Ovary (tissue), 10 donors: ENCODE measurements at places on chromosomes 3 and 15. TPM values are rescaled to one million over a fixed set of nuclear protein-coding genes. Genes with fewer than 3 reads are reported as not detected.

DNA sequence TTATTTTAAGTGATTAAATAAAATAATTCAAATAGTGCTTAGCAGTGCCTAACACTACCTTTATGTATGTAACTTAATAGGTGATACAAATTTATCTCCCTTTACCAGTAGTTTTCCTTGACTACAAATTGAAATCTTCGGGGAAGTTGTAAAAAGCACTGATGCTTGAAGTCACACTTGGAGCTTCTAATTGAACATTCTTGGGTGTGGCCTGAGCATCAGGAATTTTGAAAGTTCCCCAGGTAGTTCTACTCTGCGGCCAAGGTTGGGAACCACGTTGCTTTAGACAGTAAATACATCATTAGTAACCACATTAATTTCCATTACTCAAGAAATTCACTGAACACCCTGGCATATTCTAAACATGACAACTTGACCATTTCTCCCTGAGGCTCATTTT, 351.4 kb downstream of the CNTN6 start:
- no peaks in the 10 kb centered on the region for H3K36me3 ChIP-seq
- H3K4me1 ChIP-seq = no peaks in the 10 kb centered on the region
- no peak for DNase-seq
- H3K27ac ChIP-seq = no peak overlapping the region

Gene ITGB5
- total RNA-seq = 47.6 TPM

- H3K4me1 ChIP-seq = peaks cover 5% of the 10 kb centered on the region
- no peaks in the 10 kb centered on the region for H3K36me3 ChIP-seq
- H3K27ac ChIP-seq = no peak overlapping the region
- H3K4me3 ChIP-seq = no peak overlapping the region
- DNase-seq = no peak
- H3K27me3 ChIP-seq = no peaks in the 10 kb centered on the region
Observed at GRCh38 chr15:52731732-52732470, 52.7 kb upstream of the ATOSA start.

DNA sequence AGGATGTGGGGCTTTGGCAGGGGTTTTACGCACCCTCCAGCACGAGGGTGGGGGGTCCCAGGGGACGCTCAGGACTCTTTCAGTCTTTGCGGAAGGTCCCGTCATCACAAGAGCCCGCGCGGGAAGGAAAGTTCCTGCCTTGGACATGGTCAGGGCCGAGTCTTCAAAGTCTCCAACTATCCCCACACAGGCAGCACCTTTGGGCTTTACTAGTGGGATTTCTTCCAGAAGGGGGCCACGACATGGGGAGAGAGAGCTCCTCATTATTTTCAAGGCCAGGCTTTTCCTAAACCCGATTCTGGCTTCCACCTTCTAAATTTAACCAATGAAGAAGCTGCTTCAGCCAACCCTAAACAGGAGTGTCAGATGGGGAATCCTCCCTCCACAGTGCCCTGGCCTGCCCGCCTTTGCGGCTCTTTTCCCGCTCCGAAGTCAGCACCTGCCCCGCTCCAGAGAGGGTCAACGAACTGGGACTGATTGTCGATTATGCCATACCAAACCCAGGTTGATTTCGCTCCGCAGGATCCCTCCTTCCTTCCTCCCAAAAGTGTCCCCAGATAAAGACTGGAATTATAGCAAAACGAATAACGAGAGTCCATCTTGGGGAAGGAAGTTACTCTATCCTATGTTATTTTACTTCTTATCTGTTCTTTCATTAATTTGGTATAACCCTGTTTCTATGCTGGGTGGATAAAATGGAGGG, 11.0 kb downstream of the SHOX2 start:
- H3K4me3 ChIP-seq = no peak overlapping the region
- DNase-seq = no peak
- no peaks in the 10 kb centered on the region for H3K36me3 ChIP-seq

GRCh38 chr3:147864754-147865354, 455.7 kb downstream of the ZIC1 start:
- H3K27me3 ChIP-seq = no peaks in the 10 kb centered on the region
- H3K4me1 ChIP-seq = no peaks in the 10 kb centered on the region
- no peak overlapping the region for H3K4me3 ChIP-seq
- no peak for DNase-seq

Gene DGKG
- total RNA-seq = 4.3 TPM

DNA sequence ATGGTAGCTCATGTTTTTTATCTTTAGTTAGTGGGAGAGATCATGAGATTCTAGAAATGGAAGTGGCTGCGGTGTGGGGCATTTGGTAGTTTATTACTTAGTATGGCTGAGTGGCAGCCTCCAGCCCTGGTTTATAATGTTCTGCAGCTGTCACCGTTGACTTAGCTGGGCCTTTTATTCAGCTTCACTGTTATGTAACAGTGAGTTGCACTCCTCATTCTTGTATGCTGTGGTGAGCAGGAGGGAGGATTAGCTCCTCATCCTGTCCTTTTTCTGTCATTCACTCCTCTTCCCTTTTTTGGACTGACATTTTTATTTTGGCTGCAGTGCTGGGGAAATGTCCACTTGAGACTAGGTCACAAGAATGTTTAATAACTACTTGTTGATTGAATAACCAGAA, 29.5 kb downstream of the RAD54L2 start:
- H3K4me1 ChIP-seq = no peaks in the 10 kb centered on the region
- H3K36me3 ChIP-seq = no peaks in the 10 kb centered on the region
- no peak overlapping the region for H3K4me3 ChIP-seq
- no peak overlapping the region for H3K27ac ChIP-seq

- H3K36me3 ChIP-seq = no peaks in the 10 kb centered on the region
- no peak overlapping the region for H3K27ac ChIP-seq
- no peak overlapping the region for H3K4me3 ChIP-seq
Observed at GRCh38 chr3:143218166-143218835, 98.7 kb downstream of the CHST2 start.

DNA sequence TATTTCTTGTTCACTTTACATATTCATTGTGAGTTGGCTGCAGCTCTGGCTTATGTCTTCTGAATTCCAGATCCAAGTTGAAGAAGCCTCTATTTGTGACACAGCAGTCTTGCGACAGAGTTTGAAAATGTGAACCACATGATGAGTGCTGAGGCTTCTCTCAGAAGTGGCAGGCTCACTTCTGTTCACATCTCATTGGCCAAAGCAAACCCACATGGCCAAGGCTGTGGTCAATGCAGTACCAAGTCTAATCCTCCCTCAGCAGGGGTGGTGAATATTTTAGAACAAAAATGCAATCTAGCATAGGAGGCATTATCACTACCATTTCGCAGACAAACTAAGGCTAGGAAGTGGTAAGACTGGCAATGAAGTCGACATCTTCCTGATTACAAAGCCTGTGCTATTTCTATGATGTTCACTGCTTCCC, 45.2 kb downstream of the CDCP1 start:
- H3K36me3 ChIP-seq = no peaks in the 10 kb centered on the region
- H3K27me3 ChIP-seq = no peaks in the 10 kb centered on the region
- H3K27ac ChIP-seq = no peak overlapping the region
- H3K4me3 ChIP-seq = no peak overlapping the region

Gene CLDN18
- total RNA-seq = 0.31 TPM

DNA sequence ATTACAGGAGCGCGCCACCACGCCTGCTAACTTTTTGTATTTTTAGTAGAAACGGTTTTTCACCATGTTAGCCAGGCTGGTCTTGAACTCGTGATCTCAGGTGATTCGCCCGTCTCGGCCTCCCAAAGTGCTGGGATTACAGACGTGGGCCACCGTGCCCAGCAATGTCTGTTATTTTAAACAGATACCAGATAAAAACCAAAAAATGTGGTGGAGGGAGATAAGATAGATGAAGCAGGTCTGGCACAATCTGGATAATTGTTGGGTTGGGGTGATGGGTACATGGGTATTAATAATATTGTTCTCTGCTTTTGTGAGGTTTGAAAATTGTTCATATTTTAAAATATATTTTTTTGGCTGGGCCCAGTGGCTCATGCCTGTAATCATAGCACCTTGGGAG, 4.7 kb downstream of the RNF111 start:
- no peak overlapping the region for H3K27ac ChIP-seq
- no peak for DNase-seq
- no peaks in the 10 kb centered on the region for H3K27me3 ChIP-seq

GRCh38 chr3:157956850-157957249, 149.4 kb downstream of the SHOX2 start:
- H3K4me3 ChIP-seq = no peak overlapping the region
- no peaks in the 10 kb centered on the region for H3K27me3 ChIP-seq
- H3K4me1 ChIP-seq = no peaks in the 10 kb centered on the region
- no peak for DNase-seq

- H3K36me3 ChIP-seq = no peaks in the 10 kb centered on the region
- no peak for DNase-seq
- no peak overlapping the region for H3K27ac ChIP-seq
- no peaks in the 10 kb centered on the region for H3K4me1 ChIP-seq
Observed at GRCh38 chr3:144178607-144179006, 207.0 kb downstream of the DIPK2A start.

Gene MYRIP
- total RNA-seq = 8.4 TPM

Gene KCNAB1
- total RNA-seq = 2.4 TPM

- DNase-seq = no peak
- H3K27ac ChIP-seq = no peak overlapping the region
- H3K36me3 ChIP-seq = no peaks in the 10 kb centered on the region
- H3K27me3 ChIP-seq = no peaks in the 10 kb centered on the region
- H3K4me3 ChIP-seq = no peak overlapping the region
- H3K4me1 ChIP-seq = peaks cover 5% of the 10 kb centered on the region
Observed at GRCh38 chr15:72372361-72372760, 3.5 kb downstream of the HEXA start.

- no peak overlapping the region for H3K4me3 ChIP-seq
- no peaks in the 10 kb centered on the region for H3K27me3 ChIP-seq
- no peak overlapping the region for H3K27ac ChIP-seq
- no peaks in the 10 kb centered on the region for H3K36me3 ChIP-seq
- DNase-seq = no peak
- H3K4me1 ChIP-seq = no peaks in the 10 kb centered on the region
Observed at GRCh38 chr3:27202959-27203358, 166.2 kb downstream of the NEK10 start.

DNA sequence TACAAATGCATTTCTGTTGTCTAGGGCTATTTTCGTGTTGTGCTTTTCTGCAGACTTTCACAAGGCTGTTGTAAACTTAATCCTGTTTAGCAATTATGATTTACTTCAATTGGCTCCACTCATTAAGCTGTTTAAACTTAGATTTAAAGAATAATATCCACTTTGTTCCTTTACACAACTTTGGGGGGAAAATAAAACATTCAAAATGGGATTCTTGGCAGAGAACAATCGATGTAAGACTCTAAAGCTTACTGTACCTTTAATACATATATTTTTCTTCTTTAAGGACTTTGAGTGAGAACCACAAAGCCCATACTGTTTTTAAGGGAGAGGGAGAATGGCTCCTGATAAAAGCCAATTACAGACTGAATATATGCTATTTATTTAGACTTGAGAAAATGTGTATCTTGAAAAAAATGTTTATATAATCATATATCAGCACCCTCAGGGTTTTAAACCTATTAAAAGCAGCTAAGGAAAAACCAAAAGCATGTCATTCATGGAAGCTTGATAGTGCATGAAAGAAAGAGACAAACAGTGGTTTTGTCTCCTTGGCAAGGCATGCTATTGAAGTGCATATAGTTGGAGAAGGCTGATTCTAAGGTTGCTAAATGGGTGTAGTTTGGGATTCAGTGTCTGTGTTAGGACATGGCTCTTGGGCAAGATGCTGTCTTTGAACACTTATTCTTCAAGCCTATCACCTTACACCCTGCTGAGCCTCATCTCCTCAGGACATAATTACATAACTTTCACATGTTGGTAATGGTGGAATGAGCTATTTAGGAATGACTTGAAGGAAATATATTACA, 293.4 kb upstream of the TBC1D5 start:
- H3K27me3 ChIP-seq = no peaks in the 10 kb centered on the region
- DNase-seq = no peak
- H3K27ac ChIP-seq = no peak overlapping the region
- H3K36me3 ChIP-seq = no peaks in the 10 kb centered on the region

GRCh38 chr15:100638177-100638730, 35.9 kb downstream of the ASB7 start:
- H3K4me3 ChIP-seq = no peak overlapping the region
- no peak overlapping the region for H3K27ac ChIP-seq
- DNase-seq = no peak
- no peaks in the 10 kb centered on the region for H3K36me3 ChIP-seq

DNA sequence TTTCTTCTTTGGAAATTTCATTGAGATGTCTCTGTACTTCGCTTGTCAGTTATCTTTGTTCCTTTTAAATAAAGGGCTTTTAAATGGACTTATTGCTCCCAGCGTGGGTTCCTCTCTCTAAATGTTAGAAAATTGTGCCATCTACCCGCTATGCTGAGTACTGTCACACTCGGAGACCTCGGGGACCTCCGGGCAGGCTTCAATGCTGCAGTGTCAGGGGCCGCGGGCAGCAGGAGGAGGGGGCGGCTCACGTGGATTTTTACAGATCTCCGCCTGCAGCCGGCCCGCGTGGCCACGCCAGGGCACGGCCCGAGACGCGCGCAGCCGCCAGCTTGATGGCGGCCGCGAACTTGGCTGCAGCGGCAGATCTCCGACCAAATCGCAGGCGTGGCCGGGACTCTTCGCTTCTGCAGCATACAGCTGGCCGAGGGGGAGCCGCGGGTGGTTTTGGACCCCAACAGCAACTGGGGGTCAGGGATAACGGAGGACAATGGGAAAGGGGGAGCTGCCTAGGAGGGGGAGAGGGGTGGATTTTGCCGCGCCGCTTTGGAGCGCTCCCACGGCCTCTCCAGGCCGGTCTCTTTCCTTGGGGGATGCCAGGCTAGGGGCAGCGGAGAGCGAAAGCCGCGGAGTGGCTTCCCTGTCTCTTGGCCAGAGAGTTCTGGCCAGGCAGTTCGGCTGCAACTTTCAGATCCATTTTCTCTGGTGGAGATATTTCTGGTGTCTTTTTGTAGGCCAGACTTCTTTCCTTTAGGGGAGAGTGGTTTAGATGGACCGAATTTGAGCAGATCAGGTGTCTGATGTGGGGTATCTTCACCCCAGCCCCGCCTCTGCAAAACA, 15.3 kb downstream of the NR2F2 start:
- peak overlapping the region; percentile 46 for H3K4me3 ChIP-seq
- DNase-seq = peak; percentile 89
- H3K36me3 ChIP-seq = no peaks in the 10 kb centered on the region
- H3K27ac ChIP-seq = peak overlapping the region; percentile 99

DNA sequence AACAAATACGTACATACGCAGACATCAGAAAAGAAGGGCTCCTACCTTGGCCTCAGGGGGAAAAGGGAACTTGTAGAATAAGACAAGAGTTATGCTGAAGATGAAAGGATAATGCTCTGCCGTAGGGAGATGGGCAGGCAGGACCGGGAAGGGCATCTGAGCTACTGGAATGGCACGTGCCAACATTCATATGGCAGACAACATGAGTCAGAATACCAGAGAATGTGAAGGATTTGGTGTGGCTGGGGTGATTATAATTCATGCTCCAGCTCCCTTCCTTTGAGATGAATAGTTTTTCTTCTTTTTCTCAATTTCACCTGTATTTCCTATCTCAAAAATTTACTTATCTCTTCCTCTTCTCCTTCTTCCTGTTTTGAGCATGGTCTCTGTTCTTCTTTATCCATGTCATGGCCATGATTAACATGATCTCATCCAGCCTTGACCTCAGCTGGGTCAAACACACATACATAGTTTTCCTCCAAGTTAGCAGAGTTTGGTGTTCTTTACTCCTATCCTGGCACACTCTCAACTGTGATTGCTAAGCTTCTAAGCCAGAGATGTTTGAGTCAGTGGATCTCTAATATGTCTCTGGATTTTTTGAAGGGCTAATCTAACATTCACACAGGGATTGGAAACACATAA, 507.0 kb downstream of the FOXP1 start:
- H3K4me3 ChIP-seq = no peak overlapping the region
- no peaks in the 10 kb centered on the region for H3K36me3 ChIP-seq
- no peaks in the 10 kb centered on the region for H3K27me3 ChIP-seq
- DNase-seq = no peak
